ENCODE measurements at places on chromosomes 7 and 10.

DNA sequence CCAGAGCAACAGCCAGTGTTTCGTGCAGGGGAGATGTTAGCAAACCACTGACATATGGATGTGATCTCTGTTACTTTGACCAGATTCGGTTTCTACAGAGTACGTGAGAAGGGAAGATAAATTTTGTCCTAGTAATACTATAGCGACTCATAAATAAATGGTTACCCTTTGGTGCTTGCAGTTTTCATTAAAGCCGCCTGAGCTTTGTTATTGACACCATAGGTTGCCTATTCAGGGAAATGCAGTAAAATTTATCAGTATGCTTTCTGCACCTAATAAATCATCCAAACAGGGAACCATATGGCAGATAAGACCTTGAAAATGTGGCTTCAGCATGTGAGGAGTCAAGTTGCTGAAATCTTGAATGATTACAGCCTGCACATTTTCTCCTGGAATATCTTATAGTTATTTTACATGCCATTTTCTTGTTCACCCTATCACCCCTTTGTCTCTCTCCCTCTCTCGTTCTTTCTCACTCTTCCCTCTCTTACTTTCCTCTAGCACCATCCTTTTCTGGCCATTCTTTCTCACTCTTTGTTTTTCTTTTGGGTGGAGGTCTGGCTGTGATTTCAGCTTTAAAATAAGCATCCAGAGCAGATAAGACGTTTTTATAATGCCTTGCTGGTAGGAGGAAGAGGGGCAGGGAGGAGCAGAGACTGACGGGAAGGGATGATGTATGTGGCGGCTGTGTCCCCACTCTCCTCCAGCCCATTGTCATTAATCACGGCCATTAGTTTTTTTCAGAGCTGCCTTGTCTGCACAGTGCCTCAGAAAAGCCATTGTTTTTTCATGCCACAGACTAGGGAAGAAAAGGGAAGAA lies 182.5 kb downstream of the LRMDA start:
- DNase-seq = no peak

DNA sequence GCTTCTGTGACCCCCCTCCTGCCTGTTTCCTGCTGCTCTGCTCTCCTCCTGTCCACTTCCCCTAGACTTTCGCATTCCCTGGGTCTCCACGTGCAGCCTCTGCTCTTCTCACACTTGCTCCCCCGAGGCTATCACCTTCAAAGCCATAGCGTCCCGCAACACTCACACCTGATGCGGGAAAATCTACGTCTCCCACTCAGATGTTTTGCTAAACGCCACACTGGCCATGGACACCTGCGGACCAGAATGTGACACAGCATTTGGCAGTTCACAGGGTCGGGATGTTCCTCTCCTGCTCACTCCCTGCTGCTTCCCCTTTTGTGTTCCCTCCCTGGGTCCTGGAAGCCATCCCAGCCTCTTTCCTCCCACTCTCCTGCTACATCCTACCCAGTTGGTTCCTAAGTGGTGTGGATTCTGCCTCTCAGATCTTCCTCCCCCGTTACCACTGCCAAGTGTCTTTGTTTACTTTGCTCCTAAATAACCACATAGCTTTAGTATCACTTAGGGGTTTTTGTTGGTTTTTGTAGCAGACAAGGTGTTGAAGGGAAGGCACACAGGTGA lies 33.7 kb upstream of the RBM33 start:
- DNase-seq = no peak

- DNase-seq = no peak
Measured at GRCh38 chr7:107953265-107953923, 49.6 kb downstream of the LAMB1 start.

GRCh38 chr7:1843271-1843861 lies 173.3 kb downstream of the ELFN1 start:
- no peak for DNase-seq

DNA sequence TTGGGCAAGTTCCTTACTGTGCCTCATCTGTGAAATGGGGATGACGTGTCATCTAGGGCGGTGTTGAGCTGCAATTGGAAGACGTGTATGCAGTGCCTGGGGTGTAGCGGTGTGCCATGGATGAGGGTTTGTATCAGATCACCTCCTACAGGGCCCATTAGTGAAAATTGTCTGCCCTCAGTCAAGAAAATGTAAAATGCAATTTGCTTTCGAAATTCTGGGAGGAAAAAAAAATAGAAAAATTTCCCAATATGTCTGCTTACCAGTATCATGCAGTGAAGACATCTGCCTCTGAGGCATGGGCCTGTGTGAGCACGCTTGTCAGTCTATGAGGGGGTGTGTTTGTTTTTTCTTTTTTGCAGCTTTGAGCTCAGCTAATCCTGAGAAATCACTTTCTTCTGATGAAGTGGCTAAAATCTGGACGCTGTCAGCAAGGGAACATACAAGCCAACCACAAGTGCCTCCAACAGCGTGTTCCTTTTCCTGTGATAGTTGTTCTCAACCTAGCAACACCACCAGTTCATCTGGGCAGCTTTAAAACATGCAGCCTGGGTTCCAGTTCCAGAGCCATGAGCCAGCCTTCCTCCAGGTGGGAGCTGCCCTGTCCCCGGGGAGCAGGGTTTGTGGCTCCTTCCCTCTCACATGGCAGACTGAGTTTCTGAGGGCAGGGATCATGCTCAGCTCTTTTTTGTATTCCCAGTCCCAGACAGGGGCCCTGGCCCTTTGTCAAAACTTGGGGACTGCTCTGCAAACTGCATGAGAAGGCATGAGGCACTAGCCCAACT lies 10.3 kb downstream of the FAM241B start:
- DNase-seq = no peak

GRCh38 chr10:20596911-20597310 lies 300.2 kb downstream of the NEBL start:
- no peak for DNase-seq

GRCh38 chr7:94345907-94346306 lies 48.8 kb upstream of the COL1A2 start:
- no peak for DNase-seq

DNA sequence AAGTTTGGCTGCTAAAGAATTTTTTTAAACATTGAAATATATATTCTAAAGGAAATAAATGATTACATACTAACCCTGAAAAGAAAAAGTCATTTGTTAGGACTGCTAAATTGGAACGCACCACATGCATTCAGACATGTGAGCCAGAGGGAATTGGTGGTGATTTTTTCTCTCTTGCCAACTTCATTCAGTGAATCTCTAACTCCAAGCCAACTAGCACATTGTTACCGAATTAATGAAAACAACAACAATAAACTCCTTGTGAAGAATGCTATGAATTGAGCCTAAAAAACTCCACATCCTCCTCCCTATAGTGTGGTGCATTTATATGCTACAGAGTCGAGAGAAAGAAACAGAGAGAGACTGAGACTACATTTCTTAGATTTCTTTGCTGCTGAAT lies 135.5 kb upstream of the CACNA2D1 start:
- no peak for DNase-seq

DNA sequence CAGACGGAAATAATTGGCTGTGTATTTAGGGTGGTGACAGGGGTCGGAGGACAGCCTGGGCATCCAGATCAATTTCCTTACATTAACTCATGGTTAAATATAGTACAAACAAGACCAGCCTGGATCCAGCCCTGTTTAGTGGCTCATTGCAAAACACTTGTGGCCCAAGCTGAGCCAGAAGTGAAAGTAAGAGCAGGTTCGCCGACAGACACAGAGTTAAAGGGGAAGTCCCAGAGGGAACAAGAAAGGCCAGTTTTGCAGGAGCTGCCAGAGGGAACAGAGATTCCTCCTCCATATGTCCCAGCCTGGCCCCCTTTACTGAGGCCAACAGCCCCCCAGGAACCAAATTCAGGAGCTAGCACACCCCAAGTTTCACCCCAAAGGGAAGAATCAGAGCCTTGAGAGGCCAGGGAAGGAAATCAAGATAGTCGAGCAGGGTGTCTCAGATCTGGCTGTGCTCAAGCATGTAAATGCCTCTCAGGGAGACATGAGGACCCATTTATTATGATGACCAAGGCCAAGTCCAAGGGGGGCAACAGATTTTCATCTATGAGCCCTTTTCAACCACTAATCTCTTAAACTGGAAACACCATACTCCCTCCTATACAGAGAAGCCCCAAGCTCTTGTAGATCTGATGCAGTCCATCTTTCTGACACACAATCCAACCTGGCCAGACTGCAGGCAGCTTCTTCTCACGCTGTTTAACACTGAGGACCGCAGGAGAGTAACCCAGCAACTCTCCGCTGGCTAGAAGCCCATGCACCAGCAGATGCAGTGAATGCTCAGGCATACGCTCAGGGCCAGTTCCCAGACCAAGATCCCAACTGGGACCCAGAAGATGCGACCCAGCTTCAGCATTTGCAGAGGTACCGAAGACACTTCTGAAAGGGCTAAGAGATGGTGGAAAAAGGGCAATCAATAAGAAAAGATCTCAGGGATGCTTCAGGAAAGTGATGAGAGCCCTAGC lies 15.9 kb upstream of the ADCK2 start:
- DNase-seq = no peak

GRCh38 chr7:1938788-1939433 lies 268.8 kb downstream of the ELFN1 start:
- no peak for DNase-seq

GRCh38 chr10:33412241-33412640 lies 77.8 kb upstream of the NRP1 start:
- no peak for DNase-seq

DNA sequence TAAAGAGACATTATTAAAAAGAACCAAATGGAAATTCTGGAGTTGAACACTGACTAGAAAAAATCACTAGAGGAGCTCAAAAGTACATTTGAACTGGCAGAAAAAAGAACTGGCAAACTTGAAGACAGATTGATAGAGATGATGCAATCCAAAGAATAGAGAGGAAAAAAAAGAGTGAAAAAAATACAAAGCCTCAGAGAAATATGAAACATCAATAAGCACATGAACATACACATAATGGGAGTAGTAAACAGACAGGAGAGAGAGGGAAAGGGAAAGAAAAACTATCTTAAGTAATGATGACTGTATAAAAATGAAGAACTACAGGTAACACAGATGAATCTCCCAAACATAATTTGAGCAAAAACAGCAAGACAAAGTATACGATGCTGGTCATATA lies 61.1 kb downstream of the CNOT4 start:
- DNase-seq = no peak

GRCh38 chr10:105707603-105708002 lies 1066.5 kb downstream of the SORCS3 start:
- no peak for DNase-seq

DNA sequence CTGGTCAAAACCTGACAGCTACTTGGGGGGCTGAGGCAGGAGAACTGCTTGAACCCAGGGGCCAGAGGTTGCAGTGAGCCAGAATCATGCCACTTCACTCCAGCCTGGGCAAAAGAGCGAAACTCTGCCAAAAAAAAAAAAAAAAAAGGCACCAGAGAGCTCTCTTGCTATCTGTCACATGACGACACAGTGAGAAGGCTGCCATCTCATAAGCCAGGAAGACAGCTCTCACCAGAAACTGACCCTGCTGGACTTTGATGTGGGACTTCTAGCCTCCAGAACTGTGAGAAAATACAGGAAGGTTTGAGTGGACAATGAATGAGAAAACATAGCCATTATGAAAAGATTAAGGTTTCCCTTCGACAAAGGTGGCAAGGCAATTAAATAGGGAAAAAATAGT lies 51.1 kb upstream of the KCNIP2 start:
- DNase-seq = no peak

GRCh38 chr10:48773580-48773979 lies 88.9 kb downstream of the WDFY4 start:
- DNase-seq = no peak

DNA sequence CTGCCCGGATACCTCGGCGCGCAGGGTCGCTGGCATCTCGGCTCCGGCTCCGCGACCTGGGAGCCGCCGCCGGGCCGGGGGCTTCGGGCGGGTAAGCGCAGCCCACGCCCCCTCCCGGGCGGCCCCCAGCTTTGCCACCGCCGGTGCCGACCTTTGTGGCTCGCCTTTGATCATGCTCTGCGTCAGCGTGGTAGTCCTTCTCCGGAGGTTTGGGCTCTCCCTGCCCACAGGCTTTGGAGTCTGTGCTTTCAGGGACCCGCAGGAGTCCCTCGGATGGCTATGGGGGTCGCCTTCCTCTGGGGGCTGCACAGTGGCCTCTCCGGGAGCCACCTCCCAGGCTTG lies 7.3 kb downstream of the ATP6V1F start:
- DNase-seq = no peak

- DNase-seq = no peak
Measured at GRCh38 chr10:79034271-79034876, 34.4 kb upstream of the ZMIZ1 start.

GRCh38 chr10:78787125-78787524 lies 281.6 kb upstream of the ZMIZ1 start:
- DNase-seq = no peak

DNA sequence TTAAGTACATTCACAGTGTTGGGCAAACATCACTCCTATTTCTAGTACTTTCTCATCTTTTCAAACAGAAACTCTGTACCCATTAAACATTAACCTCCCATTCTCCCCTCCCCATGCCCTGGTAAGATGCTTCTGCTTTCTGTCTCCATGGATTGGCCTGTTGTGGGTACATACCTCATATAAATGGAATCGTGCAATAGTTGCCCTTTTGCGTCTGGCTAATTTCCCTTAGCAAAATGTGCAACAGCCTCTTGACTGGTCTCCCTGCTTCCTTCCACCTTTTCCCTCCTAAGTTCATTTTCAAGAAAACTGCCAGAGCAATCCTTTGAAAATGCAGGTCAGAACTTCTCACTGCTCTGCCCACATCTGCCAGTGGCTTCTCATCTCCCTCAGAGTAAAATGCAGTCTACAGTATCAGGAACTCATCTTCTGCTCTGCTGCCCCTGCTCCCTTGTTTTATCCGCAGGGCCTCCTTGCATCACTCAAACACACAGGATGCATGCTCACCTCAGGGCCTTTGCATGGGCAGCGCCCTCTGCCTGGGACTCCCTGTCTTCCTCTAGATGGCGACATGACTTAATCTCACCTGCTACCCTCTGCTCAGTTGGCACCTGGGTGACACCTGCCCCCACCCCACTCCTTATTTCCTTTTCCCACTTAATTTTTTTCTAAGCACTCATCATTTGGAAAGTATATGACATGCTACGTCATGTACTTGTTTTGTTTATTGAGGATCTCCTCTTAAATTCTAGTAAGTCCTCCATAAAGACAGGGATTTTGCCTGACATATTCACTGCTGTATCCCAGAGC lies 44.3 kb upstream of the ECHDC3 start:
- DNase-seq = no peak

DNA sequence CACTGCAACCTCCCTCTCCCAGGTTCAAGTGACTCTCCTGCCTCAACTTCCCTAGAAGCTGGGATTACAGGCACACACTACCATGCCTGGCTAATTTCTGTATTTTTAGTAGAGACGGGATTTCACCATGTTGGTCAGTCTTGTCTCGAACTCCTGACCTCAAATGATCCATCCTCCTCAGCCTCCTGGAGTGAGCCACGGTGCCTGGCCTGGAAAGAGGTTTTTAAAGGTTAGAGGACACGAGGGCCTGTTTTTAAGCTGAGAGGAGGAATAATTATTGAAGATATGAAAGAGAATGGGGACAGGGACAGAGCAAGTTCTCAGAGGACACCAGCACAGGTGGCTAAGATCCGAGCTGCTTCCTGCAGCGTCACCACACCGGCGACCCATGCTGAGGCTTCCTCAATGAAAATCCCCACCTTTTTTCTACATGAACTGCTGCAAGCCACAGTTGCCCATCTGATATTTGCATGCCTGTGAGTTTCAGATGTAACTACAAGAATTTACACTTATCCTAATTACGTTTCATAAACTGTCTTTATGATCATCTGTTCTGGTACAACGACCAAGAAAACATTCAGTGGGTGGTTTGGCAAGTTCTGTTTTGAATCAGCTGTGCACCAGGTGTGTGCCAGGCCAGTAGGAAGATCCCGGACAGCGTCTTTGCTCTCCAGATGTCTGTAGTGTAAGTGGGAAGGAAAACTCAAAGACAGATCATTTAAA lies 76.0 kb downstream of the HIP1 start:
- DNase-seq = no peak

GRCh38 chr10:44589944-44590449 lies 205.1 kb upstream of the CXCL12 start:
- no peak for DNase-seq
